ENCODE measurements at places on chromosomes 4 and X.

GRCh38 chrX:148811236-148811635 is 310.8 kb downstream of the AFF2 start:
- no peaks in the 10 kb centered on the region for H3K4me1 ChIP-seq
- no peaks in the 10 kb centered on the region for H3K27me3 ChIP-seq
- no peak overlapping the region for H3K4me3 ChIP-seq
- no peak overlapping the region for H3K27ac ChIP-seq

DNA sequence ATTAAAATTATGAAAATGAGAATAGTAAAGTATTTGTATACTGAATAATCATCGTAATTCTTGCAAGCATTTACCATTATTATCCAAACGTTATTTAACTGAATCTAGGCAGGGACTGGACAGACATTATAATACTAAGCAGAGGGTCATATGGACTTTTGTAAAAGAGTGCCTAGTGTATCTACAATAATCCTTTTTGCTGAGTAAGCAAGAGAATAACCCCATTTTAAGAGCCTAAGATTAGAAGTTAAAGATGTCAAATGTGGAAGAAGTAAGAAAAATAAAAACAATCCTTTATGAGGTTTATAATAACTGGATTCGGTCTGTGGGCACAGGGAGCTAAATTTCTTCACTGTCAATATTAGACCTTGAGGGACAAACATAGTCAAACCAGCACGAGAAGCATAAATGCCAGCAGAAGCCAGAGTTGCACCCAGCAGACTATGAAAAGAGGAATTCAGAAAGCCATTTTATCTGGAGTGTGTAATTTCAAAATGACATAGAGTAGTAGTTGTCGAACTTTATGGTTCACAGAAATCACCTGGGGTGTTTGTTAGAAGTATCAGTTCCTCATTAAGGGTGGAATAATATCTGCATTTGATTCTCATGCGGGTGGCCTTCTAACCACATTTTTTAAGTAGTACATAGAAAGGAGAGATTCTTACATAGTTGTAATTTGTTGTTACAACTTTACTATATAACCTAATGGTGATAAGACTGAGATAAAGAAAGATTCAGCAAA is 39.7 kb upstream of the DCLK2 start:
- H3K4me3 ChIP-seq = no peak overlapping the region
- no peak for DNase-seq
- no peak overlapping the region for H3K27ac ChIP-seq
- H3K27me3 ChIP-seq = no peaks in the 10 kb centered on the region
- H3K36me3 ChIP-seq = no peaks in the 10 kb centered on the region
- H3K4me1 ChIP-seq = peaks cover 8% of the 10 kb centered on the region

DNA sequence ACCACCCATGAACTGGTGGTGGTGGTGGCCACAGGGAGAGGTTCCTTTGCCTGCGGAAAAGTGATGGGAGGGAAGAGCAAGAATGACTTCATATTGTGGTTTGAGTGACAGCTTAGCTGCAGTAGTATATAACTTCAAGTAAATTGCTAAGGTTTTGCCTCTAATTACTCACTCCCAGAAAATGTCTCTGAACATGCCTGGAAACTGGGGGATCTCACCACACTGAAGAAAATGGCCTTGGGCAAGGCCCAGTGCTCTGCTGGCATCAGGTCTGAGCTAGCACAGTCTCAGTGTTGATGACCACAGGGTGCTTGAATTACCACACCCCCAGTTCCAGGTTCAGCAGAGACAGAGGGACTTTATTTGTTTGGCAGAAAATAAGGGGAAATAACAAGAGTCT is 2085.4 kb downstream of the ARAP2 start:
- DNase-seq = no peak
- no peaks in the 10 kb centered on the region for H3K27me3 ChIP-seq
- no peak overlapping the region for H3K4me3 ChIP-seq
- peaks cover 18% of the 10 kb centered on the region for H3K36me3 ChIP-seq

DNA sequence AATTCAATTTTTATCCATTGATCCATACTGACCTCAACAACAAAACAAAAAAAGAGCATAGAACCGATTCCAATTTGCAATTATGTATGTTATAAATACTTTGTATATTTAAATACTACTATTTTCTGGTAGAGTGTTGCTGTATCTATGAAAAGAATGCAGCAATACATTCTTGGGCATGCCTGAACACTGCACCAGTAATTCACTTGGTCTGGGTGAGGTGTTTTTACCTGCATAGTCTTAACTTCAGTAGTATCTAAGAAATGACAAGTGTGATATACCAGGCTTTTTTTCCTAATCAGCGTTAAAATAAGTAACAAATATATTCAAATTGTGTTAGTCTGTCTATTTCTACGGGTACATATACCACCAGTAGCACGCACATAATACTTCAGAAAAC is 120.2 kb downstream of the KLHL13 start:
- H3K4me3 ChIP-seq = no peak overlapping the region
- DNase-seq = no peak
- no peaks in the 10 kb centered on the region for H3K4me1 ChIP-seq
- H3K27me3 ChIP-seq = no peaks in the 10 kb centered on the region
- no peak overlapping the region for H3K27ac ChIP-seq

GRCh38 chr4:55373461-55373860 is 22.3 kb upstream of the TMEM165 start:
- no peaks in the 10 kb centered on the region for H3K27me3 ChIP-seq
- DNase-seq = no peak
- H3K4me3 ChIP-seq = no peak overlapping the region
- no peaks in the 10 kb centered on the region for H3K4me1 ChIP-seq

DNA sequence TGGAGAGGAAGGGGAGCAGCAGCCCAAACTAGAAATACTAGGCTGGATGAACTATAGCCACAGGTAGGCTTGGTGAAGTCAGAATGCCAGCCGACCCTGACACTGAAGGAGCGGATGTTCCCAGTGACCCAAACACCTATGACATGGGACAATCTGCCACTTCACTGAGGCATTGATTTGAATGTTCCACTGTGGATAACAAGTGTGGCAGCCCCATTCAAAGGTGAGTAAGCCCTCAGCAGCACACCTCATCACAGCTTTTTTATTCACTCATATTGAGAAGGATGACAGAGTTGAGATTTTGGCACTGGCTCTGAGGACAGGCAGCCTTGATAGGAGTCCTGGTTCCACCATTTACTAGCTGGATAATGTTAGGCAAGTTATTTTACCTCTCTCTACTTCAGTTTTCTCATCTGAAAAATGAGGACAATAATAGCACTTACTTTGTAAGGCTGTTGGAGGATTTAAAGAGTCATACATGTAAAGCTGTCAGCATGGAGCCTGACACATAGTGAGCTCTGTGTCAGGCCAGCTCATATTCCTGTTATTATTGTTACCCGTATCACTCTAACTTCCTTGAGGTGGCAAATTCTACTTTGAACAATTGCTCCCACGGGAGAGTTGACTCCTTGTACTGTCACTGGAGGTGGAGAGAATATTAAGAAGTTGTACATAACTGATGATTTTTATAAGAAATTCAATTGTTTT is 114.6 kb downstream of the RASL11B start:
- no peak for DNase-seq
- no peaks in the 10 kb centered on the region for H3K36me3 ChIP-seq
- H3K27me3 ChIP-seq = no peaks in the 10 kb centered on the region
- H3K27ac ChIP-seq = no peak overlapping the region

GRCh38 chr4:135325264-135325663 is 1123.7 kb upstream of the PABPC4L start:
- no peaks in the 10 kb centered on the region for H3K27me3 ChIP-seq
- no peak overlapping the region for H3K4me3 ChIP-seq
- DNase-seq = no peak
- H3K4me1 ChIP-seq = peaks cover 1% of the 10 kb centered on the region

DNA sequence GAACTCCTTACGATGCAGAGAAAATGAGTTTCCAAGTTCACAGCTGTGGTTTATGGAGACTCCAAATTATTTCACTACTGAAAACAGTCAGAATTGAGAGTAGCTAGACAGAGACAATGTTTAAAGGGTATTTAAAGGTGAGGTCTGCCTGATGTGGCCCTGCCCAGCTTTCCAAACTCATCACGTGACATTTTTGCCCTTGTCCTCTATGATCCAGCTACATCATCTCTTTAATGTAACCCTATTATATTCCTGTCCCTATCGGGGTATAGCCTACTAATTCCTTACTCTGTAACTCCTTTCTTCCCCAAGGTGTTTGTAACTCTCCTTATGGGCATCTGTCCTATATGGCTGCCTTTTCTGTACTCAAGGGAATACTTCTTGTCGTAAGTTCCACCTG is 297.2 kb downstream of the GRXCR1 start:
- no peaks in the 10 kb centered on the region for H3K27me3 ChIP-seq
- no peaks in the 10 kb centered on the region for H3K4me1 ChIP-seq
- no peaks in the 10 kb centered on the region for H3K36me3 ChIP-seq
- H3K4me3 ChIP-seq = no peak overlapping the region

DNA sequence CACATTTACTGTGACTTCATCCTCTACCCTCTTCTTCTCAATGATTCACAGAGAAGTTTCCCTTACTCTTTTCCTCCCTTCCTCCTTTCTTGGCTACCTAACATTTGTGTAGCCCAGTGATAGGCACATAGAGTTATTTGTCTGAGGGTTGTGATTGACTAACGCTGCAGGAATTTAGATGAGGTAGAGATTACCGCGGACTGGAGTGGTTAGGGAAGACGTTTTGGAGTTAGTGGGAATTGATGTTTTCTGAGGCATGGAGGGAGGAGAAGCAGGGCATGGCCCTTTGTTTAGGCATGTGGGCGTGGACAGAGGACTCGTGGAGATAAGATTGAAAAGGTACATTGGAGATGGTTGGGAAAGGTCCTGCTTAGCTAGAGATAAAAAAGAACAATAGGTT is 246.7 kb downstream of the GPAT3 start:
- no peaks in the 10 kb centered on the region for H3K4me1 ChIP-seq
- no peak for DNase-seq
- H3K36me3 ChIP-seq = no peaks in the 10 kb centered on the region
- H3K27me3 ChIP-seq = peaks cover 5% of the 10 kb centered on the region
- H3K27ac ChIP-seq = no peak overlapping the region

DNA sequence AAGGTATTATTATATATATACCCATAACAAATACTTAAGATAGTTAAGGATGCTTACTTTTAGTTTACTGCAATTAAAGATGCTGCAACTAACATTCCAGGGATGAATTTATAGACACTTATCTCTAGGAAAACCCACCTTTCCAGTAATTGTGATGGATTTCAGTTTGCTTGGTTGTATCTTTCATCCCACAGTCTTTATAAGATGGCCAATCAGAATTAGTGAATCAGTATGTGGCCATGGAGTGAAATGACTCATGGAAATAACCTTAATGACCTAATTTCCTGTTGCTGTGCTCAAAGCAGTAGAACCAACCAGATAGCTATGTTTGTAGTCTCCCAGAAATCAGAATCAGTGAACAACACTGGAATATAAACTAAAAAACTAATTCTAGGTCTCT is 26.4 kb downstream of the MOSPD2 start:
- H3K27ac ChIP-seq = peak overlapping the region; percentile 34
- H3K36me3 ChIP-seq = peaks cover 12% of the 10 kb centered on the region
- no peak for DNase-seq
- H3K4me1 ChIP-seq = peaks cover 26% of the 10 kb centered on the region
- H3K27me3 ChIP-seq = no peaks in the 10 kb centered on the region
- H3K4me3 ChIP-seq = no peak overlapping the region

GRCh38 chr4:147825451-147826287 is 93.8 kb downstream of the ARHGAP10 start:
- H3K4me1 ChIP-seq = peaks cover 81% of the 10 kb centered on the region
- no peak overlapping the region for H3K4me3 ChIP-seq
- H3K27me3 ChIP-seq = no peaks in the 10 kb centered on the region
- H3K27ac ChIP-seq = peak overlapping the region; percentile 73

- DNase-seq = no peak
- H3K4me1 ChIP-seq = no peaks in the 10 kb centered on the region
- H3K4me3 ChIP-seq = no peak overlapping the region
- H3K27ac ChIP-seq = no peak overlapping the region
- H3K27me3 ChIP-seq = no peaks in the 10 kb centered on the region
Measured at GRCh38 chrX:148940411-148940996, 440.1 kb downstream of the AFF2 start.

DNA sequence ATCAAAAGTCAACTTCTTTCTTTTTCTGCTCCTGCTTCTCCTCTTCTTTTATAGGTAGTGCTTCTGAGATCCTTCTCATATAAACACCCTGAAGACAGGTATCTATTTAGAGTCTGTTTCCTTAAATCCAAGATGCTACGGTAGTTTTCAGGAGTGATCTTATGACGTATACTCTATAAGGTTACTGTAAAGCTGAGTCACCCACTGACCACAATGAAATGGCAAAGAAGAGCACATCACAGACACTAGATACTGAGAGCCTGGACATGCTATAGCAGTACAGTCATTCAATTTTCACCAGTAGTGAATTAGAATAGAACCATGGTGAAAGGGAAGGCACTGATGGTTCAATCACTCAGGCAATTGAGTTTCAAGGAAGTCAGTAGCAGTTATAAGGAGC is 412.5 kb downstream of the ADAM29 start:
- no peak overlapping the region for H3K4me3 ChIP-seq
- H3K27ac ChIP-seq = no peak overlapping the region
- no peaks in the 10 kb centered on the region for H3K27me3 ChIP-seq
- DNase-seq = no peak
- H3K36me3 ChIP-seq = no peaks in the 10 kb centered on the region
- peaks cover under 1% of the 10 kb centered on the region for H3K4me1 ChIP-seq

GRCh38 chr4:34157547-34157946 is 2086.8 kb downstream of the ARAP2 start:
- no peak for DNase-seq
- H3K4me1 ChIP-seq = peaks cover 31% of the 10 kb centered on the region
- H3K4me3 ChIP-seq = no peak overlapping the region
- peaks cover 13% of the 10 kb centered on the region for H3K36me3 ChIP-seq

GRCh38 chr4:48571471-48571870 is 81.4 kb downstream of the ZAR1 start:
- DNase-seq = no peak
- H3K27ac ChIP-seq = no peak overlapping the region
- no peaks in the 10 kb centered on the region for H3K4me1 ChIP-seq
- no peak overlapping the region for H3K4me3 ChIP-seq

GRCh38 chr4:27742816-27743215 is 882.2 kb downstream of the STIM2 start:
- DNase-seq = no peak
- H3K4me3 ChIP-seq = no peak overlapping the region
- H3K27ac ChIP-seq = no peak overlapping the region
- no peaks in the 10 kb centered on the region for H3K36me3 ChIP-seq
- H3K4me1 ChIP-seq = no peaks in the 10 kb centered on the region

- no peaks in the 10 kb centered on the region for H3K36me3 ChIP-seq
- H3K27me3 ChIP-seq = no peaks in the 10 kb centered on the region
- no peak for DNase-seq
- no peak overlapping the region for H3K27ac ChIP-seq
Measured at GRCh38 chrX:17414839-17415238, 39.8 kb downstream of the NHS start.
